Mucosa of gallbladder (tissue), 1 donor: ENCODE measurements at places on chromosomes 5 and 9. TPM values are rescaled to one million over a fixed set of nuclear protein-coding genes. Genes with fewer than 3 reads are reported as not detected.

Gene C9
- 1.0 TPM for total RNA-seq

Gene ATP10B
- total RNA-seq: 119 TPM

Gene MEIKIN
- total RNA-seq: not detected

Gene EQTN
- 0.32 TPM for total RNA-seq

Gene APBA1
- total RNA-seq: 10.7 TPM

Gene JMY
- total RNA-seq: 15.8 TPM

Gene PRDM12
- total RNA-seq: 0.09 TPM

Gene NR4A3
- total RNA-seq: 7.5 TPM

Gene TICAM2
- total RNA-seq: 3.3 TPM

Gene CCDC180
- total RNA-seq: 4.0 TPM

- no peak for DNase-seq
Measured at GRCh38 chr9:89179540-89179894, 899 bp upstream of the SHC3 start.

GRCh38 chr9:96140296-96141127 is 161.5 kb downstream of the HSD17B3 start:
- DNase-seq: peak; percentile 43

GRCh38 chr5:135323227-135323626 is 75.8 kb downstream of the MACROH2A1 start:
- DNase-seq: no peak

DNA sequence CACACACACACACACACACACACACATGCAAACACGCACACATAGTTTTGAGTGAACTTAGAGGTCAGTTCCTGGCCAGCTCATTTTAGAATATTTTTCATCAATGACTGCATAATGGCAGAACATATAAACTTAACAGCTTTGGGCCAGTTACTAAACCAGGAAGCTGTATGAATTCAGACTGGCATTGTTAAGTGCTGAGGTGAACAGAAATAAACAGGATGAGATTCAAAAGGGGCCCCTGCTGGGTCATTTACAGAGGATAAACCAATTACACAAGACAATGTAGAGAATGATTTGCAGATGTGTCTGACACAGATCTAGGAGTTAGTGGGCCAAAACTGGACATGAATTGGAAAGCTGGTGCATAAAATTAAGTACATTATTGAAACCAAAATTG is 44.6 kb downstream of the MARCHF11 start:
- no peak for DNase-seq

- DNase-seq: no peak
Measured at GRCh38 chr9:133978226-133978898, 13.8 kb downstream of the VAV2 start.

- no peak for DNase-seq
Measured at GRCh38 chr9:11064909-11065308, 452.1 kb upstream of the PTPRD start.

GRCh38 chr9:90836411-90837080 is 34.9 kb downstream of the SYK start:
- DNase-seq: no peak

DNA sequence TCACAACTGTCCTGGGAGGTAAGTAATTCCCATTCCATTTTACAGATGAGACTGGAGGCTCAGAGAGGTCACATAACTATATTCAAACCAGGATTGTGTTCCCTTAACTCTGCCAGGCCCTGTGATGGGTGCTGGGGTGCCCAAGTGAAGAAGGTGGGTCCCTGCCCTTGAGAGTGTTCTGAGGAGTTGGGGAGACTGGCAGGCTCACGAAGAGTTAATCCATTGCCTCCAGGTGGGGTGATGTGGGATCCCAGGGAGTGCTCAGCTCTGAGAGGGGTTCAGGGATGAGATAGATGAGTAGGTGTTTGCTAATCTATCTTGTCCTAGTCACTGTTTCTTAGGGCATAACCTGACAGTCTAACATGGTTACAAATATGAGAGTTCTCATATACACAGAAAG is 36.7 kb downstream of the GSN start:
- DNase-seq: no peak

GRCh38 chr5:68086439-68086838 is 129.1 kb upstream of the PIK3R1 start:
- no peak for DNase-seq

DNA sequence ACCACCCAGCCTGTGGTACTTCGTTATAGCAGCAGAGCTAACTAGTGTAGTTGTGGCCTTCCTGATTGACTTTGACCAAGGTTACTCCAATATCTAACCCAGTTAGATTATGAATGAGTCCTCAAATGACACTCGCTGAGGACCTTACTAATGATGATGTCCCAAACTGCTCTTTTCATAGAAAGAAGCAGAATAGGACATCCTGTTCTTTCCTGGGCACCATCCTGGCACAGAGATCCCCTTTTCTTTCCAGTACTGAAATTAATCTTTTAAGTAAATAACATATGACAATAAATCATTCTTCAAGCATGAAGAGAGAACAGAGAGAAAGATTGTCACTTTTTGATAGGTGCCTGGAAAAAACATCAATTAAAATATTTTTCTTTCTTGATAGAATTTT is 26.7 kb upstream of the SPINK14 start:
- no peak for DNase-seq

DNA sequence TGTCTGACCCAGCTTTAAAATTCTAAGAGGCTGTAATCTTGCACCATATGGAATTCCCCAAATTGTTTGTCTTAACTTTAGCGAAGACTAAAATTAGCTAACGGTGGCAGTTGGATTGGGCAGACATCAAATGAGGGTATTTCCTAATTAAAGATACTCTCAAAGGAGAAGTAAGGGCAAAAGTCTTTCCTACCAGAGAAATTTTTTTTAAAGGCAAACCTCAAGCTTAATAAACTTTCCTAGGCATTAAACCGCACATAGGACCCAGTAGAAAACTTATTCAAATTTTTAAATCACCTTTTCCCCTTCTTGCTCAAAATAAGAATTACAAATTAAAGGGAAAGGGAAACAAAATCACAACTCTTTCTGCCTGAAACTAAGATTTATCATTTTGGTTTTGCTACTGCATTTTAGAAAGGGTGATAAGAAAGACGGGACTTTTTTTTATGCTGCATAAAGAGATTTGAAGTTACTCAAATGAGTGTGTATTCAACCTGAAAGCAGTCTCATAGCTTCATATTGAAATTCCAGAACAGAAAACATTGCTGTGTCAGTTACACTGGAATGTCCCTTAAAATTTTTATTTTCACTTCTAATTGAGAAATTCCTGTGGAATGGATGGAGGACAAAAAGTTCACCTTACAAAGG is 189.1 kb upstream of the PTGER4 start:
- no peak for DNase-seq

- peak; percentile 86 for DNase-seq
Measured at GRCh38 chr5:90558344-90559192, at the start of gene ADGRV1. ADGRV1 (plus strand) TSS chr5:90558797; CDS start chr5:90558896, 99 bp downstream.

- no peak for DNase-seq
Measured at GRCh38 chr5:12952409-12952808, 992.1 kb downstream of the DNAH5 start.

DNA sequence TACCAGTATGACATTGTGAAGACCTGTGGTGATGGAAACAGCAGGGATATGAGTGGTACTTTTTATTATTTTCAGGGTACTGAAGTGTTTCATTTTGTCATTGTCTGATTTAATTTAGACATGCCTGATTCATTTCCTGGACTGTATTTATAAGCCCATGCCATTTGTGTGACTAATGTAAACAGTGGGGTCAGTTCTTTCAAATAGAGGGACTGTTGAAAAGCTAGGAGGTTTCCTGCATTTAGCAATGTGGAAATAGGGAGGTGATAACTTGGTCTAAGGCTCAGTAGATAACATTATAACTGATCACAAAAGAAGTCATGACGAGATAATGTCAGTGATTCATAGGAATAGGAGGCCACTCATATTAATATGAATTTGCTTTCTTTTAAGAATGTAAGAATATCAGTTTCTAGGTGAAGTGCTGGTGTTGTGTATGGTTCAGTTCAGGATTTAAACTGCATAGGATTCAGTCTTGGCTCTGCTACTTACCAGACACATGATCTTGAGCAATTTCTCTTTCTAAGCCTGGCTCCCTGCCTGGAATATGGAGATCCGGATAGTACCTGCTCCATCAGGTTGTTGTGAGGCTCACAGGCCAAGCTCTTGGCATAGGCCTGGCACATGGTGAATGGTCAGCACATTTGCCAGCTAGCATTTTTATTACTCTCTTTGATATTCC is 7.5 kb downstream of the RASGRF2 start:
- peak; percentile 70 for DNase-seq

GRCh38 chr9:2158111-2158610 is 143.0 kb downstream of the SMARCA2 start:
- peak; percentile 42 for DNase-seq

GRCh38 chr5:1708592-1709141 is 91.0 kb downstream of the MRPL36 start:
- no peak for DNase-seq

DNA sequence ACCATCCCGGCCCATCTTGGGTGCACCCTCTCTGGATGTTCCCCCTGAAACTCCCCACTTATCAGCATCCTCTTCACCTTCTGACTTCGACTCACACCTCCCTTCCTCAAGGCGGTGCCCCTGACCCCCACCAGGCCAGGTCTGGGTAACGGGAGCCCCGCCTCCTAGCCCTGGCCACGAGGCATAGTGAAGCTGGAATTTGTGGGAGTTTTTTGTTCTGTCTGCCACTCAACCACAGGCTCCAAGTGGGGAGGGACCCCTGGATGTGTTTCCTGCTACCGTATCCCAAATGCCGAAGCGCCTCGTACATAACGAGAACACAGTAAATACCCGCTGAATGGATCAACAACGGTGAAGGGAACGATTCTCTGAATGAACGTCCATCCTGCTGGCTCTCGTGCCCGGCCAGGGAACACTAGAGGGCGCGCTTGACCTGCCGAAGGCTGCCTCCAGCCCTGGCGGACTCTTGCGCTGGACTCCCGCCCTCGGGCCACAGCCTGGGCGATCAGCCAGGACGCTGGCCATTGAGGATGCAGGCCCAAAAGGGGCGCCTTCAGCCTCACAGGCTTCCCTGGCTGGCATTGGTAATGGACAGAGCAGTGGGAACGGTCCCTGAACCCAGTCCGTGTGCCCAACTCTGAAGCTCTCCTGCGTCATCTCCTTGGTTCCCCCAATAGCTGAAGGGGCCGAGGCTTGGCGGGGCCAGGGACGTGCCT is 47.3 kb upstream of the PHYKPL start:
- DNase-seq: peak; percentile 89

DNA sequence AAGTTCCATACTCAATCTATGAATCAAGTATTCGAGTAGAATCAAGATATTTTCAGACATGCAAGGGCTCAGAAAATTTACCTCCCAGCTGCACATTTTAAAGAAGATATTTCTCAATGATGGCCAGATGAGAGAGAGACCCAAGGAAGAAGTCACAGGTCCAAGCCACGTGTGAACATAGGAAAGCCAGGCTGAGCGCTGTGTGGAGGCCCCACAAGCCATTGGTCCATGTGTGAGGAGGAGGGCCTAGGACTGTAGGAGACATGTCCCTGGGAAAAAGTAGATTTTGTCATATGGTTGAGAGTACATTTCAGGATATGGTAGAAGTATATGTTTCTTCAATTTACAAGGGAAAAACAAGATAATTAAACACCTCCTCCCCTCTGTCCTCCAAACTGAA is 115.8 kb upstream of the RPS23 start:
- no peak for DNase-seq

DNA sequence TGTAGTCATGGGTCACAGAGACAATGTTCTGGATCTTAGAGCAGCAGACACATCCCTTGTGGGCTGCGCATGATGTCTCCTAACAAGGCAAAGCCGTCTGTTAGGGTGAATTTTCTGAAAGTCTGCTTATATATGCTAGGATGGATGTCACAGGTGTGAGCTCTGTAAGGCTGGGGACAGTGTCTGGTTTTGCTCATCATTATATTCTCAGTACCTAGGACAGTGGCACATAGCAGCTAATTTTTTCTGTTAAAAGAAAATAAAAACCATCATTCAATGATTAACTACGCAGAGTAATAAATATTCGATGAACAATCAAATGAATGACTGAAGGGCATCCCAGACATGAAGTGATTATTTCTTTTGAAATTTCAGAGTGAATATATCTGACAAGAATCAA is 52.9 kb upstream of the FAM169A start:
- DNase-seq: no peak

GRCh38 chr5:141402553-141403243 is at the start of gene PCDHGA9:
PCDHGA9 (plus strand) TSS chr5:141402778; CDS start chr5:141402953, 175 bp downstream.
- no peak for DNase-seq

DNA sequence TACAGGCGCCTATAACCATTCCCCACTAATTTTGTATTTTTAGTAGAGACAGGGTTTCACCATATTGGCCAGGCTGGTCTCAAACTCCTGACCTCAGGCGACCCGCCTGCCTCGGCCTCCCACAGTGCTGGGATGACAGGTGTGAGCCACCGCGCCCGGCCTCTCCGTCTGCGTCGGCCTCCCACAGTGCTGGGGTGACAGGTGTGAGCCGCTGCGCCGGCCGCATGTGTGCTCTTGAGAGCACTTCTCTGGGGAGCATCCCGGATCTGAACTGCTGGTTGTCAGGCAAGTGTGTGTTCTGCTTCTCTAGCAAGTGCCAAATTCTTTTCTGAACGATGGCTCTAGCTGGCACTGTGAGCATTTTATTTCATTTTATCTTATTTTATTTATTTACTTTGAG is 3.7 kb upstream of the ENTPD2 start:
- DNase-seq: no peak

DNA sequence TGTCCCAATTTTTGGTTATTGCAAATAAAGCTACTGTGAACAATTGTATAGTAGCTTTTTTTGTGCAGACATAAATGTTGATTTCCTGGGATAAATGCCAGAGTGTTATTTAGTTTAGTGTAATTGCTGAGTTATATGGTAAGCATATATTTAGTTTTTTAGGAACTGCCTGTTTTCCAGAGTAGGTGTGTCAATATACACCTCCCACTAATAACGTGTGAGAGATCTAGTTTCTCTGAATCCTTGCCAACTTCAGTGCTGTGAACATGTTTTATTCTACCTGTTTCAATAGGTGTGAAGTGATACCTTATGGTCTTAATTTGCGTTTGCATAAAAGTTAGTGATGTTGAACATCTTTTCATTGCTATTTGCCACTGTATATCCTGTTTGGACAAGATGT is 9.1 kb upstream of the OR2S2 start:
- no peak for DNase-seq
